ENCODE measurements at places on chromosomes 1 and 21.

DNA sequence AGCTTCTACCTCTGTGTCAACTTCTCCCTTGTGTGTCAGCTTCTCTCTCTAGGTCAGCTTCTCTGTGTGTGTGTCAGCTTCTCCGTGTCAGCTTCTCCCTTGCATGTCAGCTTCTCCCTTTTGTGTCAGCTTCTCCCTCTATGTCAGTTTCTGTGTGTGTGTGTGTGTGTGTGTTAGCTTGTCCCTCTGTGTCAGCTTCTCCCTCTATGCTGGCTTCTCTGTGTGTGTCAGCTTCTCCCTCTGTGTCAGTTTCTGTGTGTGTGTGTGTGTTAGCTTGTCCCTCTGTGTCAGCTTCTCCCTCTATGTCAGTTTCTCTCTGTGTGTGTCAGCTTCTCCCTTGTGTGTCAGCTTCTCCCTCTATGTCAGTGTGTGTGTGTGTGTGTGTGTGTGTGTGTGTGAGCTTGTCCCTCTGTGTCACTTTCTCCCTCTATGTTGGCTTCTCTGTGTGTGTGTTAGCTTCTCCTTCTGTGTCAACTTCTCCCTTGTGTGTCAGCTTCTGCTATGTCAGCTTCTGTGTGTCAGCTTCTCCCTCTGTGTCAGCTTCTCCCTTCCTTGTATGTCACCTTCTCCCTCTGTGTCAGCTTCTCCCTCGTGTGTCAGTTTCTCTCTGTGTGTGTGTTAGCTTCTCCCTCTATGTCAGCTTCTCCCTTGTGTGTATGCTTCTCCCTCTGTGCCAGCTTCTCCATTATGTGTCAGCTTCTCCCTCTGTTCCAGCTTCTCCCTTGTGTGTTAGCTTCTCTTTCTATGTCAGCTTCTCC is 6.3 kb upstream of the UBXN10 start:
- no peak for DNase-seq

- DNase-seq = no peak
Measured at GRCh38 chr21:44439211-44439600, 16.1 kb upstream of the LRRC3 start.

DNA sequence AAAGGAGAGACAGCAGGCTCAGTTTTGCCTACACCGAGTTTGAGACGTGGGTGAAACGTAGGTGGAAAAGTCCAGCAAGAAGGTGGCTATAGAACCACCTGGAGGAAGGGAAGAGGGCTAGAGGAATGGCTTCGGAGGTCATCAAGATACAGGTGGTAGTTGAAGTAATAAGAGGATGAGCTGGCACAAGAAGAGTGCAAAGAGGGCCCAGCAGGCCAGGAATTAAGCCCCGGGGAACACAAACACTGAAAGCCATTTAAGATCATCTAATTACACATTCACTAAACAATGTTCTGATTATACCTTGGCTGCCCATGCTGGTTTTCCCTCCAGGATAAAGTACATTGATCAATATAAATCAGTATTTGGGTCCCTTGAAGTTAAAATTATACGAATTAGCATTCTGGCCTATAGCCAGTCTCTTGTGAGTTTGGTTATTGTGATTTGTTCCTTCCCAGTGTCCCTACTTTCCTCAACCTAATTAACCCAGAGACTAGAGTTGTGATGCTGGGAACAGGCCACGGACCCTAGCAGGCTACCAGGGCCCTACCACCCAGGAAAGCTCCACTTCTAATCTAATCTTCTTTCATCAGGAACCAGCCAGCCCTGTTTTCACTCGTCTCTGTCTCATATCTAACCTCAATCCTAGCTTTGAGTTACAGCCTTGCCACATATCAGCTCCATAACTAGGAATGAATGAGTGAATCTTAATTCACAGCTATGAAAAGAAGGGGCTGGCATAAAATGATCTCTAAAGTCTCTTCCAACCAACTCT is 26.4 kb upstream of the PPP1R15B start:
- DNase-seq = no peak

GRCh38 chr21:41375875-41376274 is 14.0 kb downstream of the MX2 start:
- no peak for DNase-seq

GRCh38 chr1:7842517-7842916 is 10.3 kb downstream of the UTS2 start:
- DNase-seq = no peak
